ENCODE measurements at places on chromosomes 11 and 22. TPM values are rescaled to one million over a fixed set of nuclear protein-coding genes. Genes with fewer than 3 reads are reported as not detected.

GRCh38 chr22:30420347-30421125, 5.0 kb upstream of the MTFP1 start:
- no peaks in the 10 kb centered on the region for H3K27me3 ChIP-seq
- H3K4me3 ChIP-seq, result peak overlapping the region; percentile 97
- peaks cover 43% of the 10 kb centered on the region for H3K4me1 ChIP-seq
- H3K27ac ChIP-seq, result peak overlapping the region; percentile 80

DNA sequence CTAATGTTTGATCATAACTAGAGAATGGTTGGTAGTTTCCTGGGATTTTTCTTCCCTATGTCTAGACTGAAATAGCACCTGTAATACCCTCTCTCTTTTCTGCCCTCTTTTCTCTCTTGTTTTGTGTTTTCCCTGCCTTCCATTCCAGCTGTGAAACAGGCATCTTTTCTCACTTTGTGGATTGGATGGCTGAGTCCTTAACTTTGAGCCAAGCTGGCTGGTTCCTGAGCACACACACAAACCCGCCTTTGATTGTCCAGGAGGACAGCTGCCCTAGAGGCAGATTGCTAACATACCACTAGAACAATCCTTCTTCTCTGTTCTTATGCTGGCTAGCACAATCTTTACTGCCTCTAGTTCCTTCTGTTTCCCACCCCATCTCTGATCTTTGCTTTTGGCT, 17.7 kb downstream of the CTNND1 start:
- H3K27me3 ChIP-seq, result no peaks in the 10 kb centered on the region
- DNase-seq, result no peak
- no peaks in the 10 kb centered on the region for H3K36me3 ChIP-seq
- no peak overlapping the region for H3K27ac ChIP-seq
- H3K4me1 ChIP-seq, result peaks cover 28% of the 10 kb centered on the region
- no peak overlapping the region for H3K4me3 ChIP-seq

The MOV10L1 gene
- 0.25 TPM for total RNA-seq

The PRRG4 gene
- total RNA-seq, result 0.37 TPM

The RASL10A gene
- not detected for total RNA-seq

DNA sequence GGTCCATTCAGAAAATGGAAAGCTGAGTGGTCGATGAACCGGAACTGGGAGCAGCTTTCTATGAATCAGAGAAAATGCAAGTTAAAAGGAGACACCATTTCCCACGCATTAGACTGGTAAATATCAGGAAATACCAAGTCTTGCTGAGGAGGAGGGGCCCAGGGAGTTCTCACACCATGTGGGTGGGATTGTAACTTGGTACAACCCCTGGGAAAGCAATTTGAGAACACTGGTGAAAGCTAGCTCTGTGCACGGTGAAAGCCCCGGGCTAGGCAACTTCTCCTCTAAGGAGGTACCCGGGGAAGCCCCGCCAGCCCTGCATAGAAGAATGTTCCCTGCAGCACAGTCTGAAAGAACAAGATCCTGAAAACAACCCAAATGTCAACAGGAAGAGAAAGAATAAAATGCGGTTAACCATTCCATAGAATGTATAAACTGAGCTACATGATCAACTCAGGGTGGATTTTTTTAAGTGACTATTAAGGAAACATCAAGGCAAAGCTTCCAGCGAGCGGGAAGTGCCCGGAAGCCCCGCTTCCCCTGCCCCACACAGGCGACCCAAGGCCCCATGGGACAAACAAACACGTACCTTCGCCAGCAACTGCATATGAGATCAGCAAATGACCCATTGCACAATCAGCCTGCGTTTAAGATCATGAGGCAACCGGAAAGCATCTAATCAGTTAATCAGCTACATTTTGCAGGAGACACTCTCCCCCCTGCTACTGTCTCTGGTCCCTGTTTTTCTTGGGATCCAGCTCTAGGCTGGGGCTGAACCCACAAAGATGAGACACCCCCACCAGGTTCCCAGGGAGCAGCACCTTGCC, 11.3 kb downstream of the SHANK2 start:
- H3K36me3 ChIP-seq, result no peaks in the 10 kb centered on the region
- H3K27ac ChIP-seq, result no peak overlapping the region
- no peak overlapping the region for H3K4me3 ChIP-seq
- no peak for DNase-seq
- H3K27me3 ChIP-seq, result peaks cover 7% of the 10 kb centered on the region
- H3K4me1 ChIP-seq, result no peaks in the 10 kb centered on the region

- no peak overlapping the region for H3K4me3 ChIP-seq
- H3K4me1 ChIP-seq, result peaks cover 18% of the 10 kb centered on the region
- no peaks in the 10 kb centered on the region for H3K27me3 ChIP-seq
- peaks cover 18% of the 10 kb centered on the region for H3K36me3 ChIP-seq
- no peak overlapping the region for H3K27ac ChIP-seq
These were observed 15.3 kb downstream of the RTCB start for GRCh38 chr22:32396746-32397145.

DNA sequence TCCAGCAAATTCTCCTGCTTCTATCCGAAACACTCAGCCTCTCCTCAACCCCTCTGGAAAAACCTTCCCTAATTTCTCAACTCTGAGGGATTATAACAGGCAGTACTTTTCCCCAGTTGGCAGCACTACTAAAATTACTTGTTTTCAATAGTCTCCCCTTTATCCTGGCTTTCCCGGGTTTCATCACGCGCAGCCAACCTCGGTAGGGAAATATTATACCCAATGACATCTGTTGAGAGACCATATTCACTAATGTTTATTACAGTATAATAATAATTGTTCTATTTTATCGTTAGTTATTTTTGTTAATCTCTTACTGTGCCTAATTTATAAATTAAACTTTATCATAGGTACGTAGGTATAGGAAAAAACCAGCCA, 330 bp upstream of the POLD3 start:
- peaks cover 2% of the 10 kb centered on the region for H3K36me3 ChIP-seq
- peaks cover 33% of the 10 kb centered on the region for H3K4me1 ChIP-seq
- H3K27me3 ChIP-seq, result no peaks in the 10 kb centered on the region

DNA sequence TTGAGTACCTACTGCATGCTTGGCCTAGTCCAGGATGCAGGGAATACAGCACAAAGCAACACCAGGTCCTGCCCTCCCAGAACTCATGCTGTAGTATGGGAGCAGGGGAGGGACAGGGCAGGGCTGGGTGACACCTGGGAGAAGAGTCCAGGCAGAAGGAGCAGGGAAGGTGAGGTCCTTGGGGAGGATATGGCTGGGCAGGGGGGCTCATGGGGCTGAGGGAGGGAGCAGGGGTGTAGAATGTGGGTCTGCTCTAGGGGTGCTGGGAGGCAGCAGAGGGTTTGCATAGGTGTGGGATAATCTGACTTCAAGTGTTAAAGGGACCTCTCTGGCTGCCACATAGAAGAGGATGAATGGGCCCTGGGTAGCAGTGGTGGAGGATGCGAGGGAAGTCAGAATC, 4.8 kb downstream of the TOP3B start:
- H3K27me3 ChIP-seq, result no peaks in the 10 kb centered on the region
- no peak for DNase-seq
- H3K27ac ChIP-seq, result no peak overlapping the region
- peaks cover 44% of the 10 kb centered on the region for H3K4me1 ChIP-seq
- H3K4me3 ChIP-seq, result no peak overlapping the region

The RTN3 gene
- total RNA-seq, result 91.3 TPM

DNA sequence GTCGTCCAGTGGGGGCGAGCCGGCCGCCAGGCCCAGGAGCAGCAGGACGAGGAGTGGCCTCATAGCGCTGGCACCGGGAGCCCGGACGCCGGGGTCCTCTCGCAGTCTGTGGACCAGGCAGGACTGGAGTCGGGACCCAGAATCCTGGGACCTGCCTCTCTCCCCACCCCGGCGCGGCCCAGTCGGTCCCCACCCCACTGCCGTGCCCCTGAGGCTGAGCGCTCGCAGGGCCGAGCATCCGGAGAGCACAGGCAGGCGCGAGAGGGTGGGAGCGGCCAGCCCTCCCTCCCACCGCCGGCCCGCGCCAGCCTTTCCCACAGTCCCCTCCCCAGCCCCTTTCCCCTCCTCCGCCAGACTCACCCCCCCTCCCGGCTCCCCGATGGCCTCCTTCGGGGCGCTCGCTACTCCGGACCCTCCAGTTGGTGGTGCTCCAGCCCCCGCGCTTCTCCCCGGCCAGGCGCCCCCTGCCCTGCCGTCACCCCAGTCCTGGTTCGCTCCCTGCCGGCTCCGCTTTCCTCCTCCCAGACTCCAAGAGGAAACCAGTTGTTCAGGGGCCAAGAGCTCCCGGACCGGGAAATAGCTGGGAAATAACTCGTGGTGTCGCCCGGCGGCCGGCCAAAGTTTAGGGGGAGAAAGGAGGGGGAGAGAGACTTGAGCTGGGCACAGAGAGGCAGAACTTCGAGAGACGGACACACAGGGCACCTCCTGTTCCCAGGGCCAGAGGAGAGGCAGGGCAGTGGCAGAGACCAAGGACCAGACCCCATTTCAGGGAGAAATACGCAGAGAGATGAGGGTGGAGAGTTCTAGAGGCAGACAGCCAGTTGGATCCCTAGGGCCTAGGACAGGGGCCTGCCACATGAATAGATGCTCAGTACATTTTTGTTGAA, at the start of gene C1QTNF5:
TSS of gene C1QTNF5 (minus strand) at position 549 of the 887 bp plus-strand sequence. CDS start at position 63, 486 bp downstream.
- no peak for DNase-seq
- peaks cover 46% of the 10 kb centered on the region for H3K4me1 ChIP-seq
- H3K27ac ChIP-seq, result no peak within 1 kb of the TSS
- peaks cover 34% of the 10 kb centered on the region for H3K27me3 ChIP-seq
- peaks cover 2% of the 10 kb centered on the region for H3K36me3 ChIP-seq
- H3K4me3 ChIP-seq, result peak within 1 kb of the TSS; percentile 27

The KRTAP5-9 gene
- 0.21 TPM for total RNA-seq

DNA sequence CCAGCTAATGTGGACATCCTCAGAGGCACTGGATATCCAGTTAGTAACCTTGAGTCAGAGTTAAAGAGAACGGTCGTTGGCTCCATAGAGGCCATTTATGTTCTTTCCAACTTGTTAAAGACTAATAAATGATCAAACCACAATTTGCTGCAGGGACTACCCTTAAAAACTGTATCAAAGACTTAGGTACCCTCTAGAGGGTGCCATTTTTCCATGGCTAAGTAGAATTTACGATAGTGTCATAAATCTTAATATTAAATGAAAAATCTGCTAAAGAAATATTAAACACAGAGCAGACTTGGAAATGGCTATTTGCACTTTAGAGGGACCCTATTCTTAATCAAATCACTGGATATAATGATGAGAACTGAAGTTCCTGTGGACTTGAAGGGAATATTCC, 685.2 kb upstream of the CHORDC1 start:
- no peak for DNase-seq
- H3K4me3 ChIP-seq, result no peak overlapping the region
- no peaks in the 10 kb centered on the region for H3K4me1 ChIP-seq
- no peak overlapping the region for H3K27ac ChIP-seq
- H3K36me3 ChIP-seq, result no peaks in the 10 kb centered on the region
- H3K27me3 ChIP-seq, result no peaks in the 10 kb centered on the region

- H3K27me3 ChIP-seq, result no peaks in the 10 kb centered on the region
- no peak overlapping the region for H3K4me3 ChIP-seq
- no peaks in the 10 kb centered on the region for H3K4me1 ChIP-seq
These were observed 26.7 kb upstream of the PICK1 start for GRCh38 chr22:38030311-38031133.

The SLC37A4 gene
- total RNA-seq, result 41.4 TPM

The KRTAP5-8 gene
- not detected for total RNA-seq

- no peaks in the 10 kb centered on the region for H3K36me3 ChIP-seq
- H3K4me1 ChIP-seq, result no peaks in the 10 kb centered on the region
- H3K27me3 ChIP-seq, result no peaks in the 10 kb centered on the region
- no peak overlapping the region for H3K4me3 ChIP-seq
These were observed 18.3 kb downstream of the ELF5 start for GRCh38 chr11:34495239-34495723.

DNA sequence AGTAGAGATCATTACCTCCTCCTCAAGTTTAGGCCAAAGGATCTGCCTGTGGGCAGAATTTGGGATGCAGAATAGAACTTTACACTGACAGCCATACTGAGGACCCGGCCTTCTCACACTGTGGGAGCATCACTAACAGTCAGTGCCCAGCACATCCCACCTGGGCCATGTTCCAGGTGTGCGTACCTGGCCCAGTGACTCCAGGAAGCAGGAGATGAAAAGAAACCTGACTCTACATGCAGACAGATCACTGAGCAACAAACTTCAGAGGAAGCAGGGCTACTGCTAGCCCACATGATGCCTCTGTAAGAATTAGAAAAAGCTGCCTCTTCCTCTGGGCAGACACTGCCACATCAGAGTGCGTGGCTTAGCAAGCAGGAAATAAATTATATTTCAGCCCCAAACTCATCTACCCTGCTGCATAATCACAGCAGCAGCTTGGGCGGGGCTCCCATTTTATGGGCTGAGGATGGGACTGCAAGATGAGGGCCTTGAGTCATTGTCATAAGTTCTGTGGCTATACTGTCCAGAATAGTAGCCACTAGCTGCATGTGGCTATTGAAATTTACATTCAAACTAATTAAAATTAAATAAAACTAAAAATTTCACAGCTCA, 6.0 kb upstream of the LMO2 start:
- H3K4me1 ChIP-seq, result peaks cover 17% of the 10 kb centered on the region
- no peak overlapping the region for H3K27ac ChIP-seq
- no peak overlapping the region for H3K4me3 ChIP-seq
- H3K36me3 ChIP-seq, result no peaks in the 10 kb centered on the region

GRCh38 chr11:110425751-110426545, 3.8 kb upstream of the FDX1 start:
- no peak overlapping the region for H3K27ac ChIP-seq
- H3K36me3 ChIP-seq, result peaks cover 8% of the 10 kb centered on the region
- H3K4me1 ChIP-seq, result peaks cover 12% of the 10 kb centered on the region
- H3K27me3 ChIP-seq, result no peaks in the 10 kb centered on the region
- DNase-seq, result no peak

- no peak for DNase-seq
- peaks cover 2% of the 10 kb centered on the region for H3K36me3 ChIP-seq
- H3K27ac ChIP-seq, result no peak overlapping the region
- H3K4me1 ChIP-seq, result no peaks in the 10 kb centered on the region
- no peaks in the 10 kb centered on the region for H3K27me3 ChIP-seq
These were observed 655.9 kb upstream of the TENM4 start for GRCh38 chr11:80096736-80097135.

DNA sequence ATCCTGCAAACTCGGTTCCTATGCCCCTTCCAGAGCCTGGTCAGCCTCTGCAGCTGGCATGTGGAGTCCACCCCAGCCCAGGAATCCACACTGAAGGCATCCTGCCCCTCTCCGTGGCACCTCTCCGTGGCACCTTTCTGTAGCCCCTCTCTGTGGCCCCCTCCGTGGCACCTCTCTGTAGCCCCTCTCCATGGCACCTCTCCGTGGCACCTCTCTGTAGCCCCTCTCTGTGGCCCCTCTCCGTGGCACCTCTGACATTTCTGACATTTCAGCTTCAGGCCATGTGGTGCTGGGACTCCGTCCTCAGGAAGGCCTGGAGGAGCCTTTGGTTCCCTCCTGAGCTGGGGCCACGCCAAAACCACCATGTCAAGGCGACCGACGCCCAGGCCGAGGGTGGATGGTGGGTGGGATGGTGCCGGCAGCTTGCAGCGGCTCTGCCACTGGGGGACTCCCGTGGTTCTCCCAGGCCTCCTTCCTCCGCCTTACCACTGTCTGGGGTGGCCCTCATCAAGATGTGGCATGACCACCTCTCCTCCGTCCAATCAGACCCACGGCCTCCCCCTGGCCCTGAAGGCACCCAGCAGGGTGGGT, 1518.5 kb downstream of the BRD1 start:
- no peak overlapping the region for H3K27ac ChIP-seq
- H3K27me3 ChIP-seq, result no peaks in the 10 kb centered on the region
- peaks cover 2% of the 10 kb centered on the region for H3K36me3 ChIP-seq
- no peaks in the 10 kb centered on the region for H3K4me1 ChIP-seq
- H3K4me3 ChIP-seq, result no peak overlapping the region
- DNase-seq, result no peak
